GM23248 (cell line): ENCODE measurements at places on chromosomes 5 and 9.

DNA sequence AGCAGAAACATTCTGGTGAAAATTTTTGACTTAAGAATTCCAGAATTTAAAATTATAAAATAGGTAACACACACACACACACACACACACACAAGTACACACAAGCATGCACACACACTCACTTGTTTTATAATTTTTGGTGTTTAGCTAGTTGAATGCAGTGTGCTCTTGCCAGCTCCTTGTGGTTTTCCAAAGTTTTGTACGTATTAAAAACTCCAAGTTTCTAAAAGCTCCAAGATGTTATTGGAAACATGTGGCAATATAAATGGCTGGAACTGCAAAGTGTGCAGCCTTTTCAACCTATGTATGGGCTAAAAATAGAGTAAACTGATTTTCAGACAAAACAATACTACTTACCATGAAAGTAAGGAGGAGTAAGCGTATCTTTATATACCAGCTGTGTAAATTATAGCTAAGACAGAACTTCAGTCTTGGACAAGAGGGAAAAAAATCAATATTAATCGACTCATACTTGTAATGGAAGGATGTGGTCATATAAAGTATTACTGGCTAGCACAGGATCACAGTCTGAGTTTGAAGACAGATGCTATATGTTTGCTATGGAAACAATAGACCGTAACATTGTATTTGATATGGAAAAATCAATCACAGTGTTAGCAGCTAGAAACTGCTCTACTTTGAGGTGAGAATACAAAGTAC lies 727.1 kb upstream of the GRAMD2B start:
- DNase-seq: peak; percentile 7

DNA sequence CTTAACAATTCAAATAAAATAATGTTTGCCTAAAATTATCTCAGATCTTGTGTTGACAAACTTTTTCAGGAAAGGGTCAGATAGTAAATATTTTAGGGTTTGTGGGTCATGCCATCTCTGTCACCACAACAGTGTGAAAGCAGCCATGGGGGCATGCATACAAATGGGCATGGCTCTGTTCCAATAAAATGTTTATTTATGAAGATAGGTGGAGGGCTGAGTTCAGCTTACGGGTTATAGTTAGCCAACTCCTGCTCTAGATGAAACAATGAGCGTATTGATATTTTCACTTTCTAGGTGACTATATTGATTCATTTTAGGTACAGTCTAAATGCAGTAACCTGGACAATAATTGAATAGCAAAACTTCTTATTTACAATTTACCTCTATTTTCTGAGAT lies 533.8 kb upstream of the CLINT1 start:
- no peak for DNase-seq

DNA sequence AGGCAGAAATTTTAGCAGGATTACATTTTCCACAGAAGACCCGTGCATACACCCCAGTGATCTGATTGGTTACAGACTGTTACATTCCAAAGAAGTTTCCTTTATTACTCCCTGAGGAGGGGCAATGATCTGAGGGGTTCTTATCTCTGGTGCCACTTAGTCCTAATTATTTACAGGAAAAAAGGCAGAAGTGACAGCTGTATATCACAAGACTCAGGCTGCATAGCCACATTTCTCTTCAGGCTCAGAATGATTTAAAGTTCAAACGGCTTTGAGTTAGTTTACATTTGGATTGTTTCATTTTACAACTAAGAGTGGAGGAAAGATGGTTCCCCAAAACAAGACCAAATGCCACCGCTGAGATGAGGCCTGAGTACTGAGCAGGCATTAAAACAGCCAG lies 17.3 kb downstream of the NAIF1 start:
- no peak for DNase-seq

DNA sequence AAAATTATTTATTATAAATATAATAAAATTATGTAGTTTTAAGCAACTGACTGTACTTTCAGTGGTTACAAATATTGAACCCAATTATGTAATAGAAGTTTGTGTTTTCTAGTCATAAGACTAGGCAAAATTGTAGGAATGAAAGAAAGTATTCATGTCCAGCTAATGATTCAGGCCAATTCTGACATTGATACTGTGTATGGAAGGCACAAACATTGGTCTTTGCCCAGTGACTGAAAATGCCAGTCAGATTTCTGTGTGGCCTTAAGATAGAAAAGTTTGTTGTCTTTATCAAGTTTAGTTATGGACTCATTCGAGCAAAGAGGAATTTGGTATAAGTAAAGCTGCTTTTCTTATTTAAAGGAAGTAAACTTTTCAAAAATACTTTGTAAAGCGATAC lies 60.3 kb downstream of the SLC12A2 start:
- DNase-seq: no peak

DNA sequence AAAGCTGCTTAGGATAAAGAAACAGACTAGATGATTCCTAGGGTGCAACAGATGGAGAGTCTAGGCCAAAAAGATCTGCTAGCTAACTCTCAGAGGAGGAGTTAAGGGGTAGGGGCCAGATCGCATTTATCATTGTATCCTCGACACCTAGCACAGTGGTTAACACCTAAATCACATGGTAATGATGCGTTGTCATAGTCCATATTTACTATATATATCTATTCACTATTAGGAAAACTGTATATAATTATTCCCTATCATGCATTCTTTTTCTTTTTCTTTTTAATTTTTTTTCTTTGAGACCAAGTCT lies 92.8 kb upstream of the SLC44A1 start:
- no peak for DNase-seq

GRCh38 chr9:91378695-91379127 lies 17.0 kb upstream of the AUH start:
- peak; percentile 53 for DNase-seq

- no peak for DNase-seq
Measured at GRCh38 chr9:107109324-107109723, 173.8 kb upstream of the RAD23B start.

DNA sequence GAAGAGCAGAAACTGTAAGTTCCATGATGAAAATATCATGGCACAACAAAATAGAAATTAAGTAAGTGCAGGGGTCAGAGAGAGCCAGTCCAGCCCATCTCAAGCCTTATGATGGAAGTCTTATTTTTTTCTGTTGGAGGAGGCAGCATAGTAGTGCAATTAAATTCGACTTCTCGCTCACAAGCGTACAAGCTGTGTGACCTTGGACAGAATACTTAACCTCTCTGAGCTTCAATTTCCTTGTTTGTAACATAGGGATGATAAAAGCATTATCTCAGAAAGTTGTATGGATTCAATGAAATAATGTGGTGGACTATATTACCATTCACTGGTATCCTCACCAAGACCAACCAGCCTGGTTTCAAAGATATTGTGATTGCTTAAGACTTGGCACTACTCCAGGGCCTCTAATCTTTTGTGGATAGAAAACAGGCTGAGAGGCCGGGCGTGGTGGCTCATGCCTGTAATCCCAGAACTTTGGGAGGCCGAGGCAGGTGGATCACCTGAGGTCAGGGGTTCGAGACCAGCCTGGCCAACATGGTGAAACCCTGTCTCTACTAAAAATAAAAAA lies 26.8 kb upstream of the MVB12B start:
- peak; percentile 12 for DNase-seq

DNA sequence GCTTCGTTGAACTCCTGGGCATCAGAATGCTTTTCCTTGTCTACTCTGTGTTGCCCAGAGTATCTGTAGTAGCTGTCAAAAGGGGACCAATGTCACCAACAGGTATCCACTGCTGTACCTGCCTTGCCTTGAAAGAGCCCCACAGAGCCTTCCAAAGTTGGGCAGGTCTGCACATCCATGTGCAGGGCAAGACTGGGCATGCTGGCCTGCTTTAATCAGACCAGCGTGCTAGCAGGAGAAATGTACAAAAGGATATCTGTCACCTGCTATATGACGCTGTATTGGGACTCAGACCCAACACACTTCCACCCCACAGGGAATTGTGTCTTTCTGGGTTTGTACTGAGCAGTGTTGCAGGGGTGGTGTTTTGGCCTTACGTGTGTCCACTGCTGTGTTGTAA lies 11.9 kb downstream of the DELE1 start:
- DNase-seq: no peak

- no peak for DNase-seq
Measured at GRCh38 chr5:107532169-107532878, 138.4 kb downstream of the EFNA5 start.

DNA sequence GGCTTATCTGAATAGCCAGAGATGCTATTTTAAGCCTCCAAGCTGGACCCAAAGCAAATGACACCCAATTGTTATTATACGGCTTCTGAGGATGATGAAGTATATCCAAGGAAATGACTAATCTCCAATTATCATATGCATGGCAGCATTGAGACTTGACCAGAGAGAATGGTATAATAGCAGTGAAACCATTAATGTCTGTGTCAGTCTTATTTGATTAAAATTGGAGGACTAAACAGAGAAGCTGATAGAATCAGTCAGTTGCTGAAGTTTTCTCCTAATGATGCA lies 200.5 kb downstream of the EFNA5 start:
- DNase-seq: no peak

- peak; percentile 31 for DNase-seq
Measured at GRCh38 chr5:151773951-151774350, 2.2 kb downstream of the G3BP1 start.

DNA sequence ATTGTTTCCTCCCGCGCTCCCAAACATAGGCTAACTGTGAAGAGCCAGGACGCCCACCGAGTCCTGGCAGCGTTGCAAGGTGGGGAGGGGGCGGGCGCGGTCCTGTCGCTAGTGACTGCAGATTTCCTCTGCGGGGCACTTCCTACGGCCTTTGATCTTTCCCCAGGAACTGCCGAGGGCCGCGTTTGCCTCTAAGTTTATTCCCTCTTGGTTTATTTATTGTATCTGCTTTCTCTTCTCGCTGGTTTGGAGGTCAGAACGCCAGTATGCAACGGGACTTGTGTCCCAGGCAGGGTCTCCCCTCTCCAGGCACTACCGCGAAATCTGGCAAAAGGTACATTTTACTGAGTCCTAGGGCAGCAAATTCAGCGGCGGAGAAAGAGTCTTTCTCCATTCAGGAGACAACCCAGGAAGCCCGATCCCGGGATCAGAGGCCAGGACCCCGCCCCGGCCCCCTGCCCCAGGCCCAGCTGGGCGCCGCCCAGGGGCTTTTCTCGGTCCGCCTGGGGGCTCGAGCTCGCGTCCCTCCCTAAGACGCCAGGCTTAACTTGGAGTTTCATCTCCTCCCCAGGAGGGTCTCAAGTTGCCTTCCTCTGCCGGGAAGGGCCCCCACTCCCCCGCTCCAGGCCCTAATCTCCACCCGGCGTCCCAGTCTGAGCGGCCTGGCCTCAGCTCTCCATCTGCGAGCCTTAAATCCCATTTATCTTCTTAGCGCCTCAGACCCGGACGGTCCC lies 884 bp upstream of the EGFLAM start:
- no peak for DNase-seq

GRCh38 chr5:139823757-139824355 lies 28.2 kb downstream of the PSD2 start:
- no peak for DNase-seq

- no peak for DNase-seq
Measured at GRCh38 chr9:87595610-87596009, 97.9 kb downstream of the DAPK1 start.
